ENCODE measurements at places on chromosomes 16 and 17.

GRCh38 chr17:72565006-72565405, 444.2 kb downstream of the SOX9 start:
- DNase-seq: no peak
- H3K4me1 ChIP-seq: no peaks in the 10 kb centered on the region
- no peak overlapping the region for H3K4me3 ChIP-seq
- H3K27me3 ChIP-seq: no peaks in the 10 kb centered on the region
- H3K36me3 ChIP-seq: no peaks in the 10 kb centered on the region

GRCh38 chr17:53516636-53517035, 306.1 kb upstream of the KIF2B start:
- no peak overlapping the region for H3K4me3 ChIP-seq
- no peaks in the 10 kb centered on the region for H3K27me3 ChIP-seq
- DNase-seq: no peak
- no peaks in the 10 kb centered on the region for H3K36me3 ChIP-seq
- no peak overlapping the region for H3K27ac ChIP-seq

DNA sequence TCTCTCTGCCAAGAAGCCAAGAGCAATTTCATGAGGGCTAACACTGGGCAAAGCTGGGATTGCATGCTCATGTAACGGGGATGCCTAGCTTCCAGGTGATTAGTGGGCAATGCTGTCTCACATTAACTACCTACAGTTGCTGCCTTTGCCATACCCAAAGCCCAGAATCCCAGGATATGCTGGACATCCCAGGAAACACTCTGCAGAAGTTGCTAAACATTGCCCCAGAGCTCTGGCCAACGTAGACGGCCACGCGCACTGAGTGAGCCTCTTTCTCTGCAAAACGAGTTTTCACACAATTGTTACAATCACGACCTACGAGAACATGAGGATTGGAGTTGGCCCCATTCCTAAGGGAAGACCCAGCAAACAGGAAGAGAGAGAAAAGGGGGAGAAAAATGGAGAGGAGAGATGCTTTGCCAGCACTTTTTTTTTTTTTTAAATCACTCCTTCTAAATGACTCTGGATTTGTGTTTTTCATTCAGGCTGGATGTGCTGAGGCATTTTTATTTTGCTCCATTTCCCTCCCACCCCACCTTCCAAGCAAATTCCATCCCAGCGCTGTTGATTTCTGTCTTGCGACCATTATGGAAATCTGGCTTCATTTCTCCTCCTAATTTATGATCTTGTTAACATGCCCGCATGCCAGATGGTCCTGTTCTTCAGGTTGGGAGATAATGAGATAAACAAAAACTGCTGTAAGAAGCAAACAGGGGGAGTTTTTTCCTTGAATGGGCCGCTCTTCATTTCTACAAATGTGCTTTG, 112.8 kb upstream of the DNAH9 start:
- no peak overlapping the region for H3K4me3 ChIP-seq
- DNase-seq: no peak
- no peak overlapping the region for H3K27ac ChIP-seq
- no peaks in the 10 kb centered on the region for H3K4me1 ChIP-seq

DNA sequence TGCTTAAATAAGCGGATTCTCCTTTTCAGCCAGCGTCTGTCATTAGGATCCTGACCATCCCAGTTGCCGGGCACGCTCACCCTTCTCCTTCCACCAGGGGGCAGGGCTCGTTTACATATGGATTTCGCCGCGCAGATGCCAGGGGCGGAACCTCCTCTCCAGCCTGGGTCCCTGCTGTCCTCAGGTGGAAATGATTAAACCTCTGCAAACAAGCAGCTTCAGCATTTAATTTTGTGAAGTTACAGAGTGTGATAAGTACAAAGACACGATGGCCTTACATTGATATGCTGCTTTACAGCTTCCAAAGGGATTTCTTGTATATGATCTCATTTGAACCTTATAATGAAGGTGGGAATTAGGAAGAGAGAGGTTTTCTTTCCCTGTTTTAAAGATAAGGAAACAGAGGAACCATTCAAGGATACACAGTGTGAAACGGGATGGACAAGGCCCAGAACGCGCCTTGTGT, 3.9 kb upstream of the KRT28 start:
- H3K36me3 ChIP-seq: no peaks in the 10 kb centered on the region
- no peak overlapping the region for H3K4me3 ChIP-seq
- no peaks in the 10 kb centered on the region for H3K4me1 ChIP-seq
- H3K27ac ChIP-seq: no peak overlapping the region
- H3K27me3 ChIP-seq: no peaks in the 10 kb centered on the region

GRCh38 chr17:2089021-2089422, 34.1 kb downstream of the HIC1 start:
- H3K4me3 ChIP-seq: no peak overlapping the region
- DNase-seq: no peak
- H3K27ac ChIP-seq: peak overlapping the region; percentile 76
- no peaks in the 10 kb centered on the region for H3K36me3 ChIP-seq
- no peaks in the 10 kb centered on the region for H3K27me3 ChIP-seq

- no peak overlapping the region for H3K27ac ChIP-seq
- H3K4me3 ChIP-seq: no peak overlapping the region
- H3K36me3 ChIP-seq: no peaks in the 10 kb centered on the region
- H3K4me1 ChIP-seq: no peaks in the 10 kb centered on the region
- H3K27me3 ChIP-seq: no peaks in the 10 kb centered on the region
- no peak for DNase-seq
Observed at GRCh38 chr16:75938818-75939217, 212.5 kb upstream of the CPHXL start.

GRCh38 chr17:49595980-49596379, 20.3 kb downstream of the NXPH3 start:
- H3K36me3 ChIP-seq: no peaks in the 10 kb centered on the region
- peaks cover 11% of the 10 kb centered on the region for H3K4me1 ChIP-seq
- DNase-seq: peak; percentile 73

DNA sequence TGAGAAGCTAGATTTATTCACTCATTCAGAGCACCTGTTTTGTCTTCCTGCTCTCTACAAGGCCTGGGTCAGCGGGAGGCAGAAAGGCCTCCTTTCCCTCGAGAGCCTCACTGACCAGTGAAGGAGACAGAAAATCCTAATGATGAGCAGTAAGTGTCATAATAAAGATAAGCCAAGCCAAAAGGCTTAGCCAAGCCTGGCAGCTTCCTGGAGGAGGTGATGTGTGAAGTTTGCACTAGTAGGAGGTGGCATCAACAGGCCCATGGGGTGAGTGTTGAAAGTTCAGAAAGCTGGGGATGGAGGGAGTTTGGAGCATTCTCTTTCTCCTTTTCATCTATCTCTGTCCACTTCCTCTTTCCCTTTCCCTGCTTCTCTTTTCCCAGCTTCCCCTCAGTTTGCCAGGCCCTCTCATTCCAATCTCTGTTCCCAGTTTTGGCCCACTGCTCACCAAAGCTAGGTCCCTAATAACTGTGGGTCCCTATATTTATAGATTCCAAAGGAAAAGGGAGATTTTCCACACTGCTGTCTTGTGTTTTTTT, 16.5 kb upstream of the SPNS3 start:
- no peaks in the 10 kb centered on the region for H3K36me3 ChIP-seq
- peaks cover 2% of the 10 kb centered on the region for H3K4me1 ChIP-seq
- H3K4me3 ChIP-seq: no peak overlapping the region
- no peaks in the 10 kb centered on the region for H3K27me3 ChIP-seq
- no peak for DNase-seq

DNA sequence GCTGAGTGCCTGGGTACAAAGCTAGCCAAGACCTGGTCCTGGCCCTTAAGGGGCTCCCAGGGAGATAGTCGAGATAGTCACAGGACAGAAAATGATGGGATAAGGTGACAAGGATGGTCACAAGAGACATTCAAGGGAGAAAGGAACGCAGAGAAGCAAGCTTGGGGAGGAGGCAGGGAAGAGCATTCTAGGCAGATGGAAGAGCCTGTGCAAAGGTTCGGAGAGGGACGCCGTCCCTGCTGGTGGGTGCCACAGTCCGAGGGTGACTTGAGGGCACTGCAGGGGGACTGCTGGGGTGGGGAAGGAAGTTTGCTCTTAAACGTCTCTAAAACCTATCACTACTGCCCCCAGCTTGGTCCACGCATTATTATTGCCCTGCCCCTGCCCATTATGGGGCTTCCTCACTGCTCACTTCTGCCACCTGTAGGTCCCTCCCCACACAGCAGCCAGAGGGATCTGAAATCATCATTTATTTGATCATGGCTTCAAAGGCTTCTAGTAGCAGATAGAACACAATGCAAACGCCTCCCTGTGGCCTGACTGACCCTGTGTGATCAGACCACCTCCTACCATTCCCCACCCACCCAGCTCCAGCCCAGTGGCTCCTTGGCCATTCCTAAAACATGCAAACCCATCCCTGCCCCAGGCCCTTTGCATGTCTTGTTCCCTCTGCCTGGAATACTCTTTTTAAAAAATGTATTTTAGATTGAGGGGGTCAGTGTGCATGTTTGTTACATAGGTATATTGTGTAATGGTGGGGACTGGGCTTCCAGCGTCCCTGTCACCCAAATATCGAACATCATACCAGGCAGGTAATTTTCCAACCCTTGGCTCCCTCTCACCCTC, 60.3 kb downstream of the RMI2 start:
- no peaks in the 10 kb centered on the region for H3K36me3 ChIP-seq
- H3K4me1 ChIP-seq: peaks cover 19% of the 10 kb centered on the region
- H3K4me3 ChIP-seq: no peak overlapping the region
- peak; percentile 40 for DNase-seq
- no peak overlapping the region for H3K27ac ChIP-seq
- H3K27me3 ChIP-seq: no peaks in the 10 kb centered on the region

DNA sequence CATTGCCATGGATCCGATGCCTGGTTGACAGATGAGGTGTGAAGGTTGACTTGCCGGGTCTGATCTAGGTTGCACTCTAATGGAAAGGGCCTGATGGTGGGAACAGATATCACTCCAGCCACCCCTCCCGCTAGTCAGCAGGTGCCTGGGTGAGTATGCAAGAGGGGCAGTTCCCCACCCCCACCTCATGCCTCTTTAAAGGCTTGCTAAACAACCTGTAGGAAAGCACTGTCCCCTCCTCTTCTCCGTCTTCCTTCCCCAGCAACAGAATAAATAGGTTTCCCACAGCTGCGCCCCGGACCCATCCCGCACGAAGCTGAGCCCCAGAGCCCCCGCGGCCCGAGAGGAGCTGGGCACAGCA, 746 bp upstream of the TMEM132E start:
- no peak for DNase-seq
- no peaks in the 10 kb centered on the region for H3K36me3 ChIP-seq
- H3K4me3 ChIP-seq: no peak overlapping the region
- no peak overlapping the region for H3K27ac ChIP-seq

GRCh38 chr16:56347166-56347565, 78.2 kb downstream of the AMFR start:
- H3K27me3 ChIP-seq: no peaks in the 10 kb centered on the region
- DNase-seq: no peak

DNA sequence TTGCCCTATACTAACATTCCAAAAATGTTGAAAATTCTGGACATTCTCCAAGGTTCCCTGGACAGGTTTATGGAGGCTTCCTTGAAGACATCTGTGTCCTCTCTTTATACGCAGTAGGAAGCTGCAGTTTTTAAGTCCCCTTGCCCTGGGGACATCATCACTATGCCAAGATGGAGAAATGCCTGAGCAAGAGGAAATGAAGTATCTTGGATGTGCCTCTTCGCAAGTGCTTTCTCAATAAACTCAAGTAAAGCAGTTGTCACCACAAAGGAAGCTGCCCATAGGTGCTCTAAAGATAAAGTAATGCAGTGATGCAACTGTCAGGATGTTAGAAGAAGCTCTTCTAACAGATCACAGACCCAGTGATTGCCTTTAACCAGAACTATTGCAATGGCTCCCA, 71.0 kb downstream of the CDYL2 start:
- H3K4me1 ChIP-seq: peaks cover 7% of the 10 kb centered on the region
- H3K27ac ChIP-seq: no peak overlapping the region
- no peaks in the 10 kb centered on the region for H3K27me3 ChIP-seq
- H3K4me3 ChIP-seq: no peak overlapping the region

DNA sequence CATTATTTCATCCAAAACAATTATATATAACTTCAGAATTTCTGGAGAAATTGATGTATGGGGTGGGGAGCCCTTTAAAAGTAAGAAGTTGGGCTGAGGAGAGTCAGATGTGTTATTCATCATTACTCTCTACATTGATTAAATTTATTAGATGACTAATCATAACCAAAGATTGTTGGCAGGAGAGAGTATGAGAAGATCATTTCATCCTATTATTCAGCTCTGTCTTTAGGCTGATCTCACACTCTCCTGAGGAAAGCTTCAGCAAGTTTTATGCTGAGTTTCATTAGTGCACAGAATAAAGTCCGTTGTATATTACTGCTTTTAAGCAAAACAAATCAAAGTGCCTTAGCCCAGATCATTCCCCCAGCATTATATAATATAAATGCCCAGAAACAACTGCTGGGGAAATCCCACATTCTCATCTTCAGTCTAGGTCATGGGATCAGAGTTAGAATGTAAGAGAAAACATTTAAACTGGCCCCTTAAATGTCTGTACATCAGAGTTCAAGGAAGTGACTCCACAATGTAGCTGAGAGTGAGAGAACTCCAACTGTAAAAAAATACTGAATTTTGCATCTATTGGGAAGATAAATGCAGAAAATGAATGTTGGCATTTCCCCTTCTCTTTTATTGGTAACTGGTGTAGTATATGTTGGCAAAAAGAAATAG, 130.1 kb upstream of the HLF start:
- no peaks in the 10 kb centered on the region for H3K4me1 ChIP-seq
- H3K27ac ChIP-seq: no peak overlapping the region
- H3K36me3 ChIP-seq: no peaks in the 10 kb centered on the region
- no peaks in the 10 kb centered on the region for H3K27me3 ChIP-seq
- H3K4me3 ChIP-seq: no peak overlapping the region

- no peaks in the 10 kb centered on the region for H3K4me1 ChIP-seq
- H3K4me3 ChIP-seq: no peak overlapping the region
- H3K27ac ChIP-seq: no peak overlapping the region
- no peaks in the 10 kb centered on the region for H3K27me3 ChIP-seq
- H3K36me3 ChIP-seq: no peaks in the 10 kb centered on the region
- DNase-seq: peak; percentile 60
Observed at GRCh38 chr17:76909971-76910760, 42.0 kb downstream of the MGAT5B start.

DNA sequence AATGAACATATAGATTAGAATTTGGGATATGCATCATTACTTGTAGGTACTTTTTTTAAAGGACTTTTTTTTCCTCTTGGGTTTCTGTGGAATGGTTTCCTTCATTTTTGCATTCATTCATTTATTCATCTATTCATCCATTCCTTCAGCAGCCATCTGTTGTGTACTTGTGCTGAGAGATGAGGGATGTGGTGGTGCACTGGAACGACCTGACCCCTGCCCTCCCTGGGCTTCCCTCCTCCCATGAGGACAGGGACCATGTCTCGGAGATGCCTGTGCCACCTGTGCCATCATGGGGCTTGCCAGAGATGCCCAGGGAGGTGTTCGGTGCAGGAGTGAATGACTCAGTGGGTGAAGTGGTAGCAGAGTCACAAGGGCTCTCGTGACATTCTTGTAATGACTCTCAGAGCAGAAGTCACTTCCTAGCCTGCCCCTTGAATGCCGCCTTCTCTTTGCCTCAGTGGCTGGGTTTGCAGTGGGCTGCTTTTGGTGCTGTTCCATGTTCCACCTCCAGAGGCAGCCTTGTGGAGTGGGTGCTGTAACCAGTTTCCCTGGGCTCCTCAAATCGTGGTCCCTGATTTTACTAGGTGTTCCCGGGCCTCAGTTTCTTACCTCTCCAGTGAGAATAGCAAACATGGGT, 43.9 kb downstream of the CLEC16A start:
- DNase-seq: no peak
- H3K27me3 ChIP-seq: no peaks in the 10 kb centered on the region
- no peaks in the 10 kb centered on the region for H3K36me3 ChIP-seq
- H3K4me1 ChIP-seq: peaks cover 6% of the 10 kb centered on the region

- no peak for DNase-seq
- H3K27ac ChIP-seq: no peak overlapping the region
- H3K4me3 ChIP-seq: no peak overlapping the region
- H3K27me3 ChIP-seq: no peaks in the 10 kb centered on the region
Observed at GRCh38 chr17:74196541-74197317, 6.7 kb upstream of the RPL38 start.
